ENCODE measurements at places on chromosomes 12 and 14.

GRCh38 chr14:32564596-32564995, 235.5 kb downstream of the AKAP6 start:
- DNase-seq, result no peak

DNA sequence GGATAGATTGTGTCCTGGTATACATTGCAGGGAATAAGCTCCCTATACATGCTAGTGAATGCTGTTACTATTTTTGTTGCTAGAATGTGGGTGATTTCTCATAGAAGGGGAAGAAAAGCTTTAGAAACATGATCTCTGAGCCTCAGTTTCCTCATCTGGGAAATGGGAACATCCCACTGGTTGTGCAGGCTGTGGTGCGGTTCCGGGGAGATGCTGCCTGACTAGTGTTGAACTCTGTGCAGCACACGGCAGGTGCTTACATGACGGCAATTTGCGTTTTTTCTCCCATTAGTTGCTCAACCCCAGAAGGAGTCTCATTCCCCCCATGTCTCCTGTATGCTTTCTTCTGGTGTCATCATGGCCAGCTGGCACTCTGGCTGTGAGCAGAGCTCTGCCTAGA, 32.9 kb downstream of the FOXN4 start:
- DNase-seq, result no peak

GRCh38 chr14:63922696-63923421, 70.1 kb downstream of the SYNE2 start:
- no peak for DNase-seq

GRCh38 chr14:43735932-43736331, 771.2 kb downstream of the FSCB start:
- no peak for DNase-seq

GRCh38 chr14:74836251-74836960, 39.5 kb downstream of the PROX2 start:
- no peak for DNase-seq

- no peak for DNase-seq
Observed at GRCh38 chr14:23929136-23929535, 24.4 kb upstream of the DHRS4 start.

DNA sequence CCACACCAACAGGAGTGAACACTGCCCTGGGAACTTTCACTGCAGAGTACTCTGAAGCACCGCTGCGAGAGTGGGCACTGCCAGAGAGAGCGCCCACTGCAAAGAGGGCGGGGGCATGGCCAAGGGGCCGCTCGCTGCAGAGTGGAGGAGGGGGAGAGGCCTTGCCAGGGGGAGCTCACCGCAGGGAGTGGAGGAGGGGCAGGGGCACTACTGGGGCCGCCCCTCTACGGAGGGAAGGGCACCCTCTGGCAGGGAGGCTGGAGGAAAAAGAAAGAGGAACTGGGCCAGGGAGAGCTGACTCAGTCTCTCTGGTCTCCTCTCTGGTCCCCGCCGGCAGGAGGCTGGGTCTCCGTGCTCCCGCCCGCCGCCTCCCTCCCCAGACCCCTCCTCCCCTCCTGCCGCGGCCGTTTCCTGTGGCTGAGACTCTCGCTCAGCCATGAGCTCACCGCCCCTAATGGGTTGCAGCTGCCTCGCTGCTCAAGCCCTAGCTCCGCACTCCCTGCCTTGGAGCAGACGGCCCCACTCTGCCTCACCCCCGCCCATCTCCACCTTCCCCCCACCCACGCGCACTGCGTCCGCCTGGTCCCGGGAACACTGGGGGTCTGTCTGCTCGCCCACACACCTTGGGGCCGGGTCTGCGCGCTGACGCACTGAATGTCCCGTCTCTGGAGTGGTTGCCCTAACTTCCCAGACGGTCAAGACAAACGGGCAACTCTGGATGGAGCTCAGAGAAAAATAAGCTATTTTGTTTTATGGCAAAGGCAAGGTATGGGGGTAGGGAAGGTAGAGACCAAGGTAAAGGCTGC, 1.3 kb downstream of the ARHGEF40 start:
- DNase-seq, result peak; percentile 61

GRCh38 chr12:115872919-115873357, 404.6 kb downstream of the MED13L start:
- DNase-seq, result no peak

GRCh38 chr12:1837541-1838204, 17.3 kb downstream of the LRTM2 start:
- DNase-seq, result no peak

- no peak for DNase-seq
Observed at GRCh38 chr12:6044082-6044481, 80.4 kb downstream of the VWF start.

DNA sequence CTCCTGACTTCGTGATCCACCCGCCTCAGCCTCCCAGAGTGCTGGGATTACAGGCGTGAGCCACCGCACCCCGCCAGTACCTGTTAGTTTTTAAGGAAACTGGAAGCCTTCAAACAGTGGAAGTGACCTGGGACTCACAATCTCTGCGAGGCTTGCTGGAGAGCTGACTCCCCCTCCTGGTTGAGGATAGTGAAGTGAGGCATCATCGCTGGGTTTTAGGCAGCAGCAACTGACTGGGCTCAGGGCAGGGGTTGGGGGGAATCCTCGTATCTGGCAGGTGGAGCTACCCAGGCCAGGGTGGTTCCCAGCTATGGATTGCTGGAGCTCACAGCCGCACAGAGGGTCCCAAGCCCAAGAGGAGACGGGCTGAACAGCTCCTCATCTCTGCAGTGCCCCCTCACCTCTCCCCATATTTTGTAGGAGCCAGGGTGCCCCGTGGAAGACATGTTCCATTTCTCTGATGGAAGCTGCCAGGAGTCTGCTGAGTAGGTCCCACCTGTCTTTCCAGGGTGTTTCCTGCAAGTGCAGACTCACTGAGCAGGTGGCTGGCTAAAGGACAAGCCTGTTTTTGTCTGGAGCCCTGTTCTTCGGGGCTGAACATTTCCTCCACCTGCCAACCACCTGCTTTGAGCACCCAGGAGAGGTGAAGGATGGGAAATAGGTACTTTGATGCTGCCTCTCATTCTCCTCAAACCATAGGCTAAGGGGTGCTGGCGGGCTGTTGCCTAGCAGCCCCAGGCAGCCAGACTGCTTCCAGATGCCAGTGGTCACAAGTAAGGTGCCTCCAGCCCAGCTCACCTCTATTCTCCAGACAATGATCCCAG, 3.1 kb downstream of the AVIL start:
- DNase-seq, result no peak

DNA sequence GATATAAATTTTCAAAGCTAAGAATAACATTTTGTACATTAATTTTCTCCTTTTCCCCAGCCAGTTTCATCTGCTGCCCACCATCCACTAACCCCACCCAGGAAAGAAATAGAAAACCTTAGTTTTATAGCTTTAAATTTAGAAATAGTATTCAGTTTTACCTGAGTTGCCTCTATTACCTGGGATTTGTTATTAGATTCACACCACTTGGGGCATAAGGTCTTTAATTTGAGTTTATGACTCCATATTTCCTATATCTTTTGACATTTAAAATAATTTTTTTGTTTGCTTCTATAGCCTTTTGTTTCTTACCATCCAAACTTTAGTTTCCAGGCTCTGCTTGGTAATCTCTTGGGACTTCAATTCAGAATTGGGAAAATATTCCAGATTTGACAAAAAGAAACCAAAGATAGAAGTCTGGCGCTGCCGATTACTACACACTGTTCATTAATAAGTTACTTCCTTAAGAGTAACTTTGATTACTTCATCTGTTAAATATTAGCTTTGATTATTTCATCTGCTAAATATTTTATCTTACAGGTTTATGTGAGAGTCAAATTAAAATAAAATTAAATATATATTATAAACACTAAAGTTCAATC, 485.5 kb upstream of the FOXG1 start:
- no peak for DNase-seq

DNA sequence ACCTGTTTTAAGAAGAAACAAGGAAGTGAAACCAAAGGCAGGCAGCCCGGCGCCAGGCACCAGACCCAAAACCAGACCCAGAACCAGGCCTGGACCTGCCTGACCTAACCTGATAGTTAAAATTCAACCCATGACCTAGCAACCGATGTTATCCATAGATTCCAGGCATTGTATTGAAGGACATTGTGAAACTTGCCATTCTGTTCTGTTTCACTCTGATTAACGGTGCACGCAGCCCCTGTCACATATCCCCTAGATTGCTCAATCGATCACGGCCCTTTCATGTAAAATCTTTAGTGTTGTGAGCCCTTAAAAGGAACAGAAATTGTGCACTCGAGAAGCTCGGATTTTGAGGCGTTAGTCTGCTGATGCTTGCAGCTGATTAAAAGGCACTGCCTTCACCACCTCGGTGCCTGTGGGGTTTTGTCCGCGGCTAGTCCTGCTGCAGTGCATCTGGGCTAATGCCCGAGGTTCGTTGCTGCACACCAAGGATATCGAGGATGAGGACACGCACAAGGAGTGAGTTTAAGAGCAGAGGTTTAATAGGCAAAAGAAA, 262.5 kb upstream of the TMEM132C start:
- no peak for DNase-seq

DNA sequence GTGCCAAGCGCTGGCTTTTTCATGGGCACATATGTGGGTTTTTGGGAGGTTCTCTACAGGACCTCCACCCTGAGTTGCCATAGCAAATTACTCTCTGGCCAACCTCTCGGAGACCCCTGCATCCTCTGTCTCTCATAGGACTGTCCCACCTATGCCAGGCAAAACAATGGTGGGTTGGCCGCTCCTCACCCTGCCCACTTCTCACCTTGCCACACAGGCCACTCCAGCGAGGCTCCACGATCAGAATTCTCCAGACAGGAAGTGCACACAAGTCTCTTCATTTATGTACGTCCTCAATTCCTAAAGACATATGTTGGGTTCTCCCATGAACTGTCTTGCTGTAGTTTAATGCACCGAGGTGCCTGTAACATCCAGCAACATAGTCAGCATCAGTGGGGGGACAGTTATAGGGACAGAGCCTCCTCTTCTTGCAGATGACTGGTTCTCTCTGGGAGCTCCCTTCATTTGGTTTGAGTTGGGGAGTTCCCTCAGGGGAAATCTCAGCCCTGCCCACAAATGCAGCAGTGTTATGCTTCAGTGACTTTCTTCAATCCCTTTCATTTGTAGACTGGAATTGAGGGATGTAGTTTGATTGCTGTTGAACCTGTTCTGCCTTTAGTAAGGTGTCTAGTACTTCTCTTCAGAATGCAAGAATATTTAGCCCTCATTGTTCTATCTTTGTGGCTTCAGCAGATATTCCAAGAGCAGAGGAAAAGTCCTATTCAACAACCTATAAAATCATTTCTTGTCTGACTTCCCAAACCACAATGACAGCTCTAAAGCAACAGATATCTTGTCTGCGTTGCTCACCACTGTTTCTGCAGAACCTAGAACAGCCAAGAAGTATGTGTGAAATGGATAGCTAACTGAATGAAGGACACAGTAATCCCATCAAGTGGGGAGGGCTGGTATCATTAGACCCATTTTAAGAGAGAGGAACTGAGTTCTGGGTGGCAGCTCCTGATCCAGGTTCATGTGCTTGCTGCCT, 2.8 kb upstream of the LTBP2 start:
- DNase-seq, result no peak

DNA sequence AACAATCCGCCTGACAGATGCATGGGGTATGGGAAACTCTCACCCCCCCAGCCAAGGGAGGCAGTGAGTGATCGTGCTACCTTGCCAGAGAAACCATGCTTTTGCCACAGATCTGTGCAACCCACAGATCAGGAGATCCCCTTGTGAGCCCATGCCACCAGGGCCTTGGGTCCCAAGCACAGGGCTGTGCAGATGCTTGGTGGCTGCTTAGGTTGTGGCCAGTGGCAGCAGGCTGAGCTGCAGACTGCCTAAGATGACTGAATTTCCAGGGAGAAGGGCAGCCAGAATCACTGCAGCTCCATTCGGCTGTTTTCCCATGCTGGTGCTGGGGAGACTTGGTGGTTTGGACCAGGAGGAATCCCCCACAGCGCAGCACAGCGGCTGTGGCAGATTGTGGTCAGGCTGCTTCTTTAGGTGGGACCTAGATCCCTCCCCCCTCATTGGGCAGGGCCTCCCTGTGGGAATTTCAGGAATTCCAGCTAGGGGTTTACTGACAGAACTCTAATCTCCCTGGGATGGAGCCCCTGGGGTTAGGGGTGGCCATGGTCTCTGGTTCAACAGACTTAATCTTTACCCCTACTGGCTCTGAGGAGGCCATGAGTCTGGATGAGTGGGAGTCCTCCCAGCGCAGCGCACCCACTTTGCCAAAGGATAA, 264.6 kb upstream of the DAAM1 start:
- no peak for DNase-seq

DNA sequence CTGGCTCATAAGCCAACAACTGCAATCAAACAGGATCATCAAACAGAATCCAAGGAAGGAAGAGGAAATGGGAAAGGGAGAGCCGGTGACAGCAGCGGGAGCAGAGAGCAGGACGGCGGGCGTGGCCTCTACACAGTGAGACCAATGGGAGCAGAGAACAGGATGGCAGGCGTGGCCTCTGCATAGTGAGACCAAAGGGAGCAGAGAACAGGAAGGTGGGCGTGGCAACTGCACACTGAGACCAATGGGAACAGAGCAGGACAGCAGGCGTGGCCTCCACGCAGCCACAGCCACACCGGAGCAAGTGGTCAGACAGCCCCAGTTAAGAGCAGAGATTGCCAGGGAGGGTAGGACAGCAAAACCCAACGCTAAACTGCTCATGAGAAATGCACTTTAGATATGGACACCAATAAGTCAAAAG, 16.4 kb downstream of the LRCOL1 start:
- DNase-seq, result peak; percentile 37

GRCh38 chr14:22648506-22648905, 4.4 kb upstream of the OR6J1 start:
- no peak for DNase-seq

DNA sequence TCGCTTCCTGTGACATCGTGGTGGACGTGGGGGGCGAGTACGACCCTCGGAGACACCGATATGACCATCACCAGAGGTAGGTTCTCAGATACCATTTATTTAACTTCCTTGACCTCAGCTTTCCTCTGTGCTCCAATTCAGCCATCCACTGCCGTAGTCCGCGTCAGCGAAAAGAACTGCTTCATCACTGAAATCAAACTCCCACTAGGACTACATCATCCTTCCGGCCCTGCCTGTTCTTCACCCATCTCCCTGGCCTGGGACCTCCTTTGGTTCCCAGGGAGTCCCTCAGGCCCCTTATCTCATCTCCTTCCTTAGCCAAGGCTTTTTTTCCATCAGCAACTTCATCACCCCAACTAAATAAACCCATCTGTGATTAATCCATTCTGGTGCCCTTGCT, 692 bp downstream of the MYG1 start:
- DNase-seq, result no peak

DNA sequence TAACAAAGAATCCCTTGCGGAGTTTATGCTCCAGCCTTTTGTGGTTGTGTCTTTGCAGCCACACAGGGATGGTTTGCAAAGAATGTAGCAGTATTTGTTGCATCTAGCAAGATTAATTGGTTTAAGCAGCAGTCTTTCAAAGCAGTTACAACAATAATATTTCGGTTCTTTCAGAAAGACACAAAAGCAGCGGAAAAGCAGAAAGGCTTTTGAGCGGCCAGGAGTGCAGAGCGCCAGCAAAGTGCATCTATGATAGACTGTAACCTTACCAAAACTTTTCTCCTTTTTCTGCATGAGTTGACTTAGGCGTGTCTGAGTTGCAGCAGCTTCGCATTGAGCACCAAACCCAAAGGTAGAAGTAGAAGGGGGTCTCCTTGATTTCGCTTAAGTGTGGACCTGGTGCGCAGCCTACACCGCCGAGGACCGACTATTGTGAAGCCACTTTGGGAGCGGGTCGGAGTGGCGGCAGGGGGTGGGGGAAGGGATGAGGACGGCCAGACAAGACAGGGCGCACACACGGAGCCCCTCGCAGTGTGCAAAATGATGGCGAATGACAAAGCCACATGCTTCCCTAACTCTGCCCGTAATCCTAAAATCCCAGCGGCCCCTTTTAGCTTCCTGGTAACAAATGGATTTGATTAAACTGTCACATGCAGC, 1.2 kb downstream of the LMO3 start:
- no peak for DNase-seq
